Thymus (tissue), 14 donors: ENCODE measurements at places on chromosomes 2 and 18. TPM values are rescaled to one million over a fixed set of nuclear protein-coding genes. Genes with fewer than 3 reads are reported as not detected.

GRCh38 chr2:161427664-161428587 lies 11.8 kb downstream of the TBR1 start:
- DNase-seq = no peak
- no peak overlapping the region for H3K27ac ChIP-seq

- H3K4me1 ChIP-seq = no peaks in the 10 kb centered on the region
- no peak for DNase-seq
- no peak overlapping the region for H3K27ac ChIP-seq
- H3K4me3 ChIP-seq = no peak overlapping the region
- no peaks in the 10 kb centered on the region for H3K36me3 ChIP-seq
- H3K27me3 ChIP-seq = no peaks in the 10 kb centered on the region
These were observed 74.4 kb downstream of the ANKRD12 start for GRCh38 chr18:9210966-9211365.

DNA sequence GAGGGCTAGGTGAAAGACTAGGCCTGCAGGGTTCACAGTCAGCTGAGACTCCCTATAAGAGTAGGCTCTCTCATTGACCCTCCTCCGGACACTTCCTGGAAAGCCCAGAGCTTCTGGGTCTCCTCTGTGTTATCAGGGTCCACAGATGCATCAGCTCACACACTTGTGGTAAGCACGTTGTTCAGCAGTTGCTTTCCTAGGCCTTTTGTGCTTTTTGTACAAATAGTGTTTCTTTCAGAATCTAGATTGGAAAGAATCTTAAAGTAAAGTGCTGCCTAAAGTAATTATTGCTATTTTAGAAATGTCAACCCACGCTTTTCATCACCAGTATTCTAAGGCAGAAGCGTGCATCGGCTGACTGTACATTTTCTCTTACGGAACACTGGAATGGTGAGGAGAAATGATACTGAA lies 15.5 kb downstream of the SLC9A2 start:
- no peak overlapping the region for H3K4me3 ChIP-seq
- no peaks in the 10 kb centered on the region for H3K27me3 ChIP-seq
- H3K36me3 ChIP-seq = no peaks in the 10 kb centered on the region
- no peaks in the 10 kb centered on the region for H3K4me1 ChIP-seq
- DNase-seq = no peak
- no peak overlapping the region for H3K27ac ChIP-seq

DNA sequence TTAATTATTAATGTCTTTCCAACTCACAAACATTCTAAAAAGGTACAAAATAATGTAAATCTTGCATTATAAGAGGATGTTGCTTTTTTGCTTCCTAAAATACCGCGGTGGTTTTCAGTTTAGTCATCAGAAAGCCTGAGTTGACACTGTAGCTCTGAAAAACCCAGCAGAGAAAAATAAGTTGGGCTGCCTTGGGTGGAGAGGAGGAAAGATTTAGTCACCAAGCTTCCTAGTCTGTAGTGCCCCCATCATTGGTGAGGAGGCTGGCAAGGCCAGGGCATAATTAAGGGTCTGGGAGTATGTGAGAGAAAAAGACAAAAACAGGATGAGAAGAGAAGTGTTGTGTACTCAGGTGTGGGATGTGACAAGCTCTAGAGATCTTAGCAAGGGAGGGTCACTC lies 5.7 kb downstream of the PTPRM start:
- H3K27me3 ChIP-seq = peaks cover 14% of the 10 kb centered on the region
- H3K4me1 ChIP-seq = peaks cover 5% of the 10 kb centered on the region
- no peaks in the 10 kb centered on the region for H3K36me3 ChIP-seq
- no peak overlapping the region for H3K4me3 ChIP-seq

The ABCB11 gene
- 0.05 TPM for total RNA-seq
